ENCODE measurements at places on chromosomes 5 and 9.

- DNase-seq: peak; percentile 64
Observed at GRCh38 chr5:15791859-15792258, 291.9 kb downstream of the FBXL7 start.

- no peak for DNase-seq
Observed at GRCh38 chr9:133975511-133975910, 16.6 kb downstream of the VAV2 start.

GRCh38 chr5:143657647-143658285, 154.2 kb upstream of the HMHB1 start:
- peak; percentile 47 for DNase-seq

GRCh38 chr9:136996361-136997292, at the start of gene CLIC3:
Gene CLIC3, minus strand, starts transcription at chr9:136996568. Its CDS starts 25 bp downstream, at chr9:136996543.
- DNase-seq: peak; percentile 11

- peak; percentile 82 for DNase-seq
Observed at GRCh38 chr9:81772144-81772543, 82.8 kb upstream of the TLE1 start.

DNA sequence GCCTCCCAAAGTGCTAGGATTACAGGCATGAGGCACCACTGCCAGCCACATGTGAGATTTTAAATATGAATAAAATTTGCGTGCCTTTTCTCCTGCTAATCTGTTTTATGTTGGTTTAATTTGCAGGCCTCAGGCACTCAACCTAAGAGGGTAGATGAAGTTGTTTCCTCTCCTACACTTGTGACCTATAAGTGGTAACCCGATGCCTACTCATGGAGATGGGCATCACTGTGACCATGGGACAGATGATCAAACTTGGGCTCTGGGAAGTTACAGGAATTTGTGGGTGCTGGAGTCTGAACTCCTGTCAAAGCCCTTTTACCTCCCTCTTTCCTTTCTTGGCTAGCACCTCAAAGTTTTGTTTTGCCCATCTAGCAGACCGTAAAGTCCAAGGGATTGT, 1.1 kb downstream of the SLC28A3 start:
- no peak for DNase-seq

- no peak for DNase-seq
Observed at GRCh38 chr5:179315356-179315890, 29.8 kb downstream of the ADAMTS2 start.

DNA sequence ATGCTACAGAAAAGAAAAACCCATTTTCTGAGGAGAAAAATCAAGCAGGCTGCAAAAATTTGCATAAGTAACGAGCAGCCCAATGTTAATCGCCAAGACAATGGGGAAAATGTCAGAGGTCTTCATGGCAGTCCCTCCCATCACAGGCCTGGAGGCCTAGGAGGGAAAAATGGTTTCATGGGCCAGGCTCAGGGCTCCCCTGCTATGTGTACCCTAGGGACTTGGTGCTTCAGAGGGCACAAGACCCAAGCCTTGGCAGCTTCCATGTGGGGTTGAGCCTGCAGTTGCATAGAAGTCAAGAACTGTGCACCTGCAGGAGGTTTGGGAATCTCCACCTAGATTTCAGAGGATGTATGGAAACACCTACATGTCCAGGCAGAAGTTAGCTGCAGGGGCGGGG, 10.4 kb downstream of the CAAP1 start:
- DNase-seq: no peak

- DNase-seq: peak; percentile 62
Observed at GRCh38 chr9:16553869-16554540, 316.5 kb downstream of the BNC2 start.

- DNase-seq: peak; percentile 64
Observed at GRCh38 chr5:128174951-128175350, 91.4 kb downstream of the SLC12A2 start.

- DNase-seq: peak; percentile 17
Observed at GRCh38 chr5:74492230-74492629, 148.3 kb downstream of the ENC1 start.

Measured in fibroblast of upper back skin (primary cell).